ENCODE measurements at places on chromosomes 6 and 20. TPM values are rescaled to one million over a fixed set of nuclear protein-coding genes. Genes with fewer than 3 reads are reported as not detected.

The RBBP9 gene
- total RNA-seq: 7.1 TPM

The CLVS2 gene
- total RNA-seq: not detected

The RAMACL gene
- total RNA-seq: 10.9 TPM

The LAMA4 gene
- total RNA-seq: 459 TPM

The MYCT1 gene
- 8.4 TPM for total RNA-seq

The CYP24A1 gene
- total RNA-seq: not detected

The HS3ST5 gene
- not detected for total RNA-seq

The NKAPL gene
- 1.3 TPM for total RNA-seq

The CEP57L1 gene
- total RNA-seq: 25.6 TPM

The BPIFB4 gene
- not detected for total RNA-seq

DNA sequence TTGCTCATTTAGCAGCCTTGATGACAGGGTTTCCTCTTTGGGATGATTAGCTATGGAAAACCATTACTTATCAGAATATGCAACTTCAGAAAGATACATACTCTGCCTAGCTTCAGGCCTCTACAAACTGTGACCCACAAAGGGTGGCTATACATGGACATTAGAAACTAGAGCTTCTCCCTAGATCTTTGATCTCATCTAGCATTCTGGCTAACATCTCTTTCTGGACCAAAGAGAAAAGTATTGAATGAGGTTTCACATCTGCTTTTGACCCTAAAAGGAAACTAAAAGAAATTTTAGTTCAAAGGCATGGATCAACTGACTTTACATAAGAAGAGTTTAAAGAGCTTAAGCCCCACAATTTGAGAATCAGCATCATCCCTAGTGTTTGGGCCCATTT lies 12.4 kb upstream of the HMGN3 start:
- no peak for DNase-seq

DNA sequence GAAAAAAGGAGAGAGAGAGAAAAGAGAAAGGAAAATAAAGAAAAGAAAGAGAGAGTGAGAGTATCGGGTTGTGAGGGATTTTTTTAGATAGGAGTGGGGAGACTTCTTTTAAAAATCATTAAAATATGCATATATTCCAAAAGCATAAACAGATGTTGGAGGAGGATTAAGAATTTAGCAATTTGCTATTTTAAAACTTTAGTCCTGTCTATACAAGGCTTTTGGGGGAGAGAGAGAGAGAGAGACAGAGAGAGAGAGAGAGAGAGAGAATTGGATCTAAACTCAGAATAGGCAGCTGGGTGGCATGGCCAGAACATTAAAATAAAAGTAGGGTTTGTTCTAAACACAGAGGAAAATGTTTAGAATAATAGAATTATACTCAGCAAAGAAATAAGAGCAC lies 72.1 kb downstream of the SOD2 start:
- DNase-seq: no peak

DNA sequence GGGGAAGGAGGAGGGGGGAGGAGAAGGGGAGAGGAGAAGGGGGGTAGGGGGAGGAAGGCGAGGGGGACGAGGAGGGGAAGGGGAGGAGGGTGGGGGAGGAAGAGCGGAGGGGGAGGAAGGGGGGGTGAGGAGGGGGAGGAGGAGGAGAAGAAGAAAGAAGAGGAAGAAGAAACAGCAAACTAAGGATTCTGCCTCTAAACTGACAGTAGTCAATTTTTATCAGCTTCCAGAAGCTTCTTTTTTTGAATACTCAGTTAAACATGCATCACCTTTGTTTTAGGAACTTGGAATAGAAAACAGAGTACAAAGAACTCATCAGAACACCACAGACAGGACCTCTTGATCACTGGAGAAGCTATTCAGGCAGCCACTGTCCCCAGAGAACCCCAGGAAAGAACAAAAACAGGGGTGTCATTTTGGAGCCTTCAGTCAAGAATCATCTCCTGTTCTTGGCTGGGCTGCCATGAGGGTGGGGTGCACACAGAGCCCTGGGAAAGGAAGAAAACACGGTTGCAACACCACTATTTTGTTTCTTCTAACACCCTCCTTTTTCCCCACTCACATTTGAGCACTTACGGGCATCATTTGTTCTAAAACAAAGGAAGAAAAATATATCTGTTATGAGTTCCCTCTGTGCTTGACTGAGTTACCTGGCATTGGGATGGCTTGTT lies 67.4 kb downstream of the TMEM170B start:
- DNase-seq: no peak

- no peak for DNase-seq
Measured at GRCh38 chr6:119768201-119768600, 418.6 kb upstream of the MAN1A1 start.

GRCh38 chr6:130167655-130168054 lies 55.1 kb downstream of the SAMD3 start:
- no peak for DNase-seq

- no peak for DNase-seq
Measured at GRCh38 chr20:16528078-16528477, 45.2 kb downstream of the KIF16B start.

DNA sequence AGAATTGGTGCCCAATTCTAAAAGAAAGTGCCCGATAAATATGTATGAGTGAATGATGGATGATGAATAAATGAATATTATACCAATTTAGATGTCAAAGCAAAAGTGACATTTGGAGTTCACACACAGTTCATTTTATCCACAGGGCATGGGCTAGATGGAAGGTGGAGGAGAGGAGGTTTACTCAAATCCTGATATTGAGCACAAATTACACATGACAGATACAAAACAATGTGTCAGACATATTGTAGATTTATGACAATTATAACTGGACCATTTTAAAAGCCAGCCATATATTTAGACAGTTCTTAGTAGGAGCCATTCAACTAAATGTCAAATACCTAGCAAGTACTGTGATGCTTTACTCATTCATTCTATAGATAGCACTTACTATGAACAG lies 23.4 kb upstream of the PHACTR1 start:
- no peak for DNase-seq

GRCh38 chr6:113146878-113147277 lies 710.3 kb upstream of the MARCKS start:
- DNase-seq: no peak

DNA sequence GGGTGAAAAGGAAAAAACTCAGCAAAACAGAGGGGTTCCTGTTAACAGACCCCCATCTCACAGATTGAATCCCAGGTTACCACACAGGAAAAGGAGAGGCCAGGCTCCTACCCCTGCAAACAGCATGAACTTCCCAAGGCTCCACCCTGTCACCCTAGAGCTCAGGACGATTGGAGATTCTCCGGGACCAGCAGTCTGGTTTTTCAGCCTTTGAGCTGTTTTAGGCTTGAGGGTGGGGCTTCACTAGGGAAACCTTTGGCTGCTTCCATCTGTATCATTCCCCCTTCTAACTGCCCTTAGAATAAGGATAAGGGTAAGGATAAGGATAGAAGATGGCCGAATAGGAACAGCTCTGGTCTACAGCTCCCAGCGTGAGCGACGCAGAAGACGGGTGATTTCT lies 16.0 kb downstream of the C6orf58 start:
- no peak for DNase-seq

DNA sequence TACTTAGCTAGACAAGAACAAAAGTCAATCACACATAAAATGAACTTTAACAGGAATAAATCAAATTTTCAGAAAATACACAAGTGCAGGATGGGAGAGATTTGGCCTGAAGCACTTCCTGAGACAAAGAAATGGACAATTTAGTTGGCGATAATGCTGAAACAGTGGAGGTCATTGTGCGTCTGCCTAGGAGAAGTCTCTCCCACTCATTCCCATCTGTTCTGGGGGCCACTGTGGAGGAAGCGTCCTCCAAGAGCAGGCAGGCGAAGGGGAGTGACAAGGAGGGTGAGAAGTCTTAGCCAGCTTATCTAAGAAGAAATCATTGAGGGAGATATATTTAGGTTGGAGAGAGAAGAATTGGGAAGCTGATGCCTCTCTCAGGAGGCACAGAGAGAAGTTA lies 10.2 kb upstream of the TMEM242 start:
- DNase-seq: no peak

DNA sequence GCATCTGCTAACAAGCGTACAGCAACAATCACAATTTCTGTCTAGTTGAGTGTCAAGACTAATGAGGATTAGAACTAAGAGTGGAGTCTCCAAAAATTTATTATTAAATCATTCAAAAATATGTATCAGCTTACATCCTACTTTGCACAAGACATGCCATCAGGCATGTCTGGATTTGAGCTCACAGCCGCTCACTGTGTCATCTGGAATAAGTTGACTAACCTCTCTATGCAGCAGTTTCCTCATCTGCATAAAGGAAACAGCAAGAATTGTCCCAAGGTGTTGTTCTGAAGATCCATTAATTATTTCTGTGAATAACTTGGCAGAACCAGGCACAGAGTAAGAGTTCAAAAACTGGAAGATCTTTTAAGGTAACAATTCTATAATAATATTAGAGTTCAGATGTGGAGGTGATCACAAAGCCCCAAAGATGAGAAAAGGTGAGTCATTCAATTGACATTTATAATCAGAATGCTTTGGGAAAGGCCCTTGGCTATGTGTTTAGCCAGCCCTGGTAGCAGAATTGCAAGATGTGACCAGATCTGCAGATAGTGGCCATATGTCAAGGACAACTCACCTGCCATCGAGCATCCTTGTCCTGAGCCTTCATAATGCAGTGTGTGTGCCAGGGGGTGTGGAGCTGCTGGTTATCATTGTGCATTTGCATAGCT lies 264.0 kb downstream of the FOXA2 start:
- DNase-seq: no peak

- no peak for DNase-seq
Measured at GRCh38 chr6:56923565-56923964, 31.3 kb upstream of the BEND6 start.

- DNase-seq: no peak
Measured at GRCh38 chr6:30060606-30061091, 416 bp upstream of the POLR1H start.

DNA sequence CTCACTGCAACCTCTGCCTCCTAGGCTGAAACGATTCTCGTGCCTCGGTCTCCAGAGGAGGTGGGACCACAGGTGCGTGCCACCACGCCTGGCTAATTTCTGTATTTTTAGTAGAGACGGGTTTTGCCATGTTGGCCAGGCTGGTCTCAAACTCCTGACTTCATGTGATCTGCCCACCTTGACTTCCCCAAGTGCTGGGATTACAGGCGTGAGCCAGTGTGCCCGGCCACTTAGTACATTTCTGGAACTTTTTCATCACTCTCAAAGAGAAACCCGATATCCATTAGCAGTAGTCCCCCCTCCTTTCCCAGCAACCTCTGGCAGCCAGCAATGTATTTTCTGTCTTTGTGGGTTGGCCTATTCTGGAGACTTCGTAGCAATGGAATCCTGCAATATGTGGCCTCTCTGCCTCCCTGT lies 109.8 kb downstream of the JARID2 start:
- no peak for DNase-seq

GRCh38 chr6:52416629-52417151 lies 3.5 kb upstream of the EFHC1 start:
- no peak for DNase-seq

GRCh38 chr20:35360033-35360432 lies 51.7 kb downstream of the UQCC1 start:
- no peak for DNase-seq

DNA sequence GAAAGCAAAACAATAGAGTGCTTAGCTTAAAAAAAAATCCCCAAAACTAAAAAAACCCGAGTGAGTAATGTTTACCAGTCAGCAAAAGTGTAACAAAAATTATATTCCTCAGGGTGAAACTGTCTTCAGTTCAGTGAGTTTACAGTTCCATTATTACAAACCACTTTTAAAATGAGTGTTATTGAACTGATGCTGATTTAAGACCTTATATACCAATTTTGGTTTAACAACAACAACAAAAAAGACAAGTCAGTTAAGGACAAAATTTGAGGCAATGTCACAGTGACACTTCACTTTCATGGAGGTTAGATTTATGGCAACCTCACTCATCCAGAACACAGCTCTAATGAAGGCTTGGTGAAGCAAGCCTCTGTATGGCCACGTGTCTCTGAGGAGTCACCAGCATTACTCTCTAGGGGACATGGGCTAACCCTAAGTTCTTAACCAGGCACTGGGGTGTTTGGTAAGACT lies 630.8 kb downstream of the PHF3 start:
- no peak for DNase-seq

DNA sequence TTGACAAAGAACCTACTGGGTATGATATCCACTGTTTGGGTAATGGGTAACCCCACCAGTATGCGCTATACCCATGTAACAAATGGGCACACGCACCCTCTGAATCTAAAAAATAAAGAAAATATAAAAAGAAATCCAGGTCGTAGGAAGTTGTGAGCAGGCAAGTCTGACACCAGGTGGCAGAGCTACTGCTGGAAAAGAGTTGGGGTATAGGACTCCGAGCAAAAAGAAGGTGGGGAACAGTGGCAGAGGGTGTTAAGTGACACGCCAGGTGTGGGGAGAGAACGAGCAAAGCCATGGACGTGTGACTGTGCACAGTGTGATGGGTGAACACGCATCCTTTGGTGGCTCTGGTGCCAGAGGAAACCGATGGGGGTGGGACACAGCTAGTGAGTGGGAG lies 46.7 kb downstream of the NOX3 start:
- no peak for DNase-seq

GRCh38 chr20:64010711-64011237 lies 25.2 kb upstream of the C20orf204 start:
- DNase-seq: no peak

DNA sequence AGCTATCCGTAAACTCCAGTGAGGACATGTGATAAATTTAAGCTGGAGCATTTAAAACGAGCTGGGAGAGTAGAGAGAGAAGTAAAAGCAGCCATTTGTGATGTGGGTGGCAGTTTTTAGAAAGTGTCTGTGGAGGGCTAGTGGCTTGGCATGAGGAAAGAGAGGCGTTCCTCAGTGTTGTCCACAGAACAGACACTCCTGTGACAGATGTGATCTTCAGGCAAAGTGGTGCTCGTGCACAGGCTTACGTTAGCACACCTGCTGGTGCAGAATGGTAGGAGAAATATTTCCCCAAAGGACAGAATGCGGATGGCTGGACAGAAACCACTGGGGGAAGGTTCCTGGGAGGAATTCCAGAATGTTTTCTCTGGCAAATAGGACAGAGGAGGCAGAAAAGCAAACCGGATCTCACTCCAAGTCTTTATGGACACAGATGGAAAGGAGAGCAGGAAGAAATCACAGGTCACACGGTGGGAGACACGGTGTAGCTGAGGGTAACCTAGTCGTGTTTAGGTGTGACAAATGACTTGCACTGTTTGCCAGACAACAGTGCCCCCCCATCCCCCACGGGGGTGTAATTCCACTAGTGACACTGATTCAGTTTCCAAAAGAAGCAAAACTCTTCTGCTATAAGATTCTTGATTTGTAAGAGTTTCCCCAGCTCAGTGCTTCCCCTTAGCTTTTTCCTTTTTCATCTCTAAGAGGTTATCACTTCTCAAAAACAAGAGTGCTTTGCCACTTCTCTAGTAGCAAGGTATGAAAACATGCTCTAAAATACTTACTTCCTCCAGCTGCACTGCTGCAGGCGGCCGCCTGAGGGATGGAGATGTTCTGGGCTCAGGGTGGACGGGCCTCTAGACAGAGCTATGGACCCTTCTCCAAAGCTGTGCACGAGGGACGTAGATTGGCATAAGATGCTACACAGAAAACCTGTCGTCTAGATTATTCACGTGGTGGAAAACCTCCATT lies 293.2 kb downstream of the QKI start:
- no peak for DNase-seq
